ENCODE measurements at places on chromosomes 6 and 20. TPM values are rescaled to one million over a fixed set of nuclear protein-coding genes. Genes with fewer than 3 reads are reported as not detected.

- DNase-seq, result peak; percentile 40
Observed at GRCh38 chr6:474453-475185, 83.1 kb downstream of the IRF4 start.

DNA sequence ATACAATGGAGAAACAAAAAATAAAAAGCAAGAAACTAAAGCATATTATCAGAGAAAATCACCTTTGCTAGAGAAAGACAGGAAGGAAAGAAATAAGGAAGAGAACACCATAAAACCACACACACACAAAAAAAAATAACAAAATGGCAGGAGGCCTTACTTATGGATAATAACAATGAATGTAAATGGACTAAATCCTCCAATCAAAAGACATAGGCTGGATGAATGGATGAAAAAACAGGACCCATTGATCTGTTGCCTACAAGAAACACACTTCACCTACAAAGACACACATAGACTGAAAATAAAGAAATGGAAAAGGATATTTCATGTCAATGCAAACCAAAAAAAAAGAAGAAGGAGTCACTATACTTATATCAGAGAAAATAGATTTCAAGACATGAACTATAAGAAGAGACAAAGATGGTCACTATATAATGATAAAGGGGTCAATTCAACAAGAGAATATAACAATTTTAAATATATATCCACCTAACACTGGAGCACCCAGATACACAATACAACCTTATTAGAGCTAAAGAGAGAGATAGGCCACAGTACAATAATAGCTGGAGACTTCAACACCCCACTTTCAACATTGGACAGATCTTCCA, 693.6 kb downstream of the HACE1 start:
- no peak for DNase-seq

- DNase-seq, result no peak
Observed at GRCh38 chr6:43781941-43782704, 12.1 kb downstream of the VEGFA start.

GRCh38 chr6:85678026-85678601, 35.4 kb upstream of the SYNCRIP start:
- DNase-seq, result no peak

GRCh38 chr6:1865585-1865984, 255.9 kb downstream of the FOXC1 start:
- no peak for DNase-seq

GRCh38 chr20:9403448-9403847, 110.9 kb upstream of the LAMP5 start:
- DNase-seq, result no peak

- DNase-seq, result no peak
Observed at GRCh38 chr20:62581806-62582205, 60.5 kb upstream of the SLCO4A1 start.

- DNase-seq, result no peak
Observed at GRCh38 chr6:18160911-18161310, 5.7 kb downstream of the KDM1B start.

- no peak for DNase-seq
Observed at GRCh38 chr20:25012616-25013189, 20.2 kb upstream of the APMAP start.

GRCh38 chr20:1381753-1382591, 10.9 kb downstream of the FKBP1A start:
- no peak for DNase-seq

GRCh38 chr6:13725570-13725969, 13.9 kb upstream of the RANBP9 start:
- no peak for DNase-seq

DNA sequence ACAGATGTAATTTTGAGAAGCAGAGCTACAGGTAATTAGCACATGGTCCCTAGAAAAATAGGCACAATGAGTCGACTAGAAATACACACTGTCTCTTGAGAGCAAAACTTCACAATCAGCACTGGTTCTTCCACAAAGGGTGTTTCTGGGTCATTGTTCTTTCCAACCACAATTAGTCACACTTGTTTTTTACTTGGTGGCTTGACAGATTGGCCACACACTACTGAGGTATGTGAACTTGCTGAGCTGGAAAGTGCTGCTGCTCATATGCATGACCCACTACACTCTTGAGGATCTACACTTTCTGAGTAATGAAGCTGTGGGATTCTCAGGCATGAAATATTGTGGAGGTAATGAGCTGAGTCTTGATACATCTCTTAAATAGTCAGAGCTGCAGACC, 347.7 kb downstream of the BCKDHB start:
- DNase-seq, result no peak

DNA sequence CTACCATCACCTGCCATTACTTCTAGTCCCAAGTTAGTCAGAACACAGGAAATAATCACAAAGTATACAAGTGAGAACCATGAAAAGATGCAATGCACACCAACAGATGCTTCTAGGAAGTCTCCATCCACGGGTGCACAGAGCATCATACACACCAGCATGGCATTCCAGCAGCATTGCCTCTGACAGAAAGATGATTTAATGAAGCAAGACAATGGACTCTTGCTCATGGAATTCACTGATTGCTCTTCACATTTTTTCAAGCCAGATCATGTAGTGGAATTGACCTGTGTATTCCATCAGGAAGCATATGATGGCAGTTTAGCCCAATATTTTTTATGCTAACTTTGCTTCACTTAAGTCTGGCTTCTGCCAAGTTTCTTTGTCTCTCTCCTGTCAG, 406.3 kb upstream of the RGS17 start:
- DNase-seq, result no peak

GRCh38 chr6:4872841-4873240, 96.6 kb downstream of the CDYL start:
- no peak for DNase-seq

DNA sequence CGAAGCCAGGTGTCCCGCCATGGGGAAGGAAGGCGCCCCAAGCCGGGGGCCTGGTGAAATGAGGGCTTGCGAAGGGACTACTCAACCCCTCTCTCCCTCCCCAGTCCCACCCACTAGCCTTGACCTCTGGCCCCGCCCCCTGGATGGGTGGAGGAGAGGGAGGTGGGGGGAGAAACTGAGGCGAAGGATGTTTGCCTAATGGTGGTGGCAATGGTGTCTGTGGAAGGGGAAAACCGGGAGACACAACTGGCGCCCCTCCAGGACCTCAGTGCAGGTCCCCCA, at the start of gene POU5F1:
TSS of gene POU5F1 (minus strand) at position 83 of the 282 bp plus-strand sequence. CDS start at position 21, 62 bp downstream.
- DNase-seq, result no peak

DNA sequence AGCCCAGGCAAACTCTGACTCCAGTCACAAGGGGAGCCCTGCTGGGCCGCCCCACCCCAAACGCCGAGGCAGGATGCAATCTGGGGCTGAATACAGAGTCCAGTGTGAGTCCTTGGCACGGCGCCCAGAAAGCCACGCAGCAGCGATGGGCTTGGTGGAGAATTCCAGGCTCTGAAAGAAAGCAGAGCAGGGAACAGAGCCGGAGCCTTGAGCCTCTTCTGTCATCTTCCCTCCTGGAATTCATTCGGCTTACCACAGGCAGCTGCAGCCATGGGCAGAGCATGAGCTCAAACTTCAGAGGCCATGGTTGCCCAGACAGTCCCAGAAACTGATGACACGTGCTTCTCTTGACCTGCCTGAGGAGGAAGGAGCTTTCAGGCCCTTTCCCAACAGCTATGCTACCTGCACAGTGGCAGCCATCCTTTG, 441.1 kb upstream of the JARID2 start:
- no peak for DNase-seq

- no peak for DNase-seq
Observed at GRCh38 chr6:155461556-155461955, 5.9 kb upstream of the NOX3 start.

DNA sequence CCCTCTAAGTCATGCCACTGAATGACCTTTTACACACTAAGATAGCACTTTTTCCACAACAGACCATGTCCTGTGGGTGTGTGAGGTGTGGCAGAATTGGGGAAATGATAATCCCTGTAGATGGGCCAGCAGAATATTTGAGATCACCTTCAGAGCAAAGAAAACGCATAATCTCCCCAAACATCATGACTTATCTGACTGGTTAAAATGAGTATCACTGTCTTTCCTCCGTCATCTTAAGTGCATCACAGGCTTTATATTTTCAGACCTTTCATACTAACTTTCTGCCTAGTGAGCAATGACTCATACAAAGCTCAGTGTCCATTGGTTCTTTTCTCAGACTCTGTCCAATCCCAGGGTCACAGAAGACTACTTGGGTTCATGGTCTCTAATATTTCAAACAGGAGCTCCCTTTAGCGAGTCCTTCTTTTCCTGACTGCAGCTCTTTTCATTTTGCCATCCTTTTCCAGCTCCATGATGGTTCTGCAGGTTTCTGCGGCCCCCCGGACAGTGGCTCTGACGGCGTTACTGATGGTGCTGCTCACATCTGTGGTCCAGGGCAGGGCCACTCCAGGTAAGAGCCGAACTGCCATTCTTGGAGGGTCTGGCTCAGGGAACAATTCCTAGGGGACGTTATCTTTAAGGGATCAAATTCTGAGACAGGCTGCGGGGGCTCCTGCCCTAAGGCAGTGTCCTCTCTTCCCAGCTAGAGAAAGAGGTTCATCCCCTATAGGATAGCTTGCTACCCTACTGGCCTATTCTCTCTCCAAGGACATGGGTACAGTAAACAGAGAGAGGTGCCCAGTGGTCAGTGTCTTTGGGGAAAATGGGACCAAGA, at the start of gene HLA-DPB1:
TSS of gene HLA-DPB1 (plus strand) at position 423 of the 838 bp plus-strand sequence. CDS start at position 475, 52 bp downstream.
- peak; percentile 42 for DNase-seq

- DNase-seq, result no peak
Observed at GRCh38 chr6:84926189-84927155, 162.1 kb upstream of the TBX18 start.

GRCh38 chr6:70590400-70590799, 23.7 kb downstream of the SDHAF4 start:
- no peak for DNase-seq

DNA sequence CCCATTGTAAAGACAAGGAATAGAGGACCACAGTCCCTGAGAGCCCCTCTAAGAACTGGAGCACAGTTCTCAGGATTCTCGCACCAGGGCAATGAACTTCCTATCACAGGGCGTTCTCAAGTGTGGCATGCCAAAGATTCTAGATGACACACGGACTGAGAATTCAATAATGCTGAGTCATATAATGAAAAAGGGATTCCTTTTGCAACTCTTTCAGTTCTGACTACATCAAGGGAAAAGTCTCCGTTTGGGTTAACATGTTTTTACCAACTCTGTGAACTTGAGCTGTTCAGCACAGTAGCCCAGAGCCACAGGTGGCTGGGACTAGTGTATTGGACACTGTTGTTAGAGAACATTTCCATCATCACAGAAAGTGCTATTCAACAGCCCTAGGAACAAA, 3.4 kb downstream of the MED20 start:
- no peak for DNase-seq

- DNase-seq, result no peak
Observed at GRCh38 chr6:11366934-11367637, 134.6 kb upstream of the NEDD9 start.

- DNase-seq, result no peak
Observed at GRCh38 chr6:75382634-75382900, 98.0 kb upstream of the TMEM30A start.

- DNase-seq, result no peak
Observed at GRCh38 chr20:13455713-13456112, 183.0 kb downstream of the TASP1 start.

DNA sequence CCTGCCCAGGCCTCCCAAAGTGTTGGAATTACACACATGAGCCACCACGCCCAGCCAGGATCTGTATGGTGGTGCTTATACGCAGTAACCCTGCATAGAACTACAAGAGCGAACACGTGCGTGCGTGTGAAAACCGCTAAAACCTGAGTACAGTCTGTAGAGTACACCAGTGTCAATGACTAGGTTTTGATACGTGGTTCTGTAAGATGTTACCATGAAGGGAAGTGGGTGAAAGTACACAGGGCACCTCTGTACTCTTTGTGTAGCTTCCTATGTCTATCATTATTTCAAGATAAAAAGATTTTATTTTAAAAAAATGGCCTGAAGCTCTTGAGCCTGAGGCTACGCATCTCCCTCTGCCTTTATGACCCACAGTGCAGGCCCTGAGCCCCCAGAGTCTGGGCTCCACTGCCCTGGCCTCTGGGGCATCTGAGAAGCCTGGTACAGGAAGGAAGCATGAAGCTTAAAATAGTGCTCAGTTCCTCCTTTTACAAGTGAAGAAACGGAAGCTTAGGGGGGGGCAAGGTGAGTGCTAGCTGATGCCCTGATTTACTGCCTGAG, 21.6 kb downstream of the LY86 start:
- DNase-seq, result peak; percentile 48

The ADGB gene
- not detected for total RNA-seq

The UTRN gene
- 52.2 TPM for total RNA-seq

The E2F3 gene
- total RNA-seq, result 15.6 TPM

The IL17A gene
- total RNA-seq, result not detected

The RGS17 gene
- total RNA-seq, result not detected

The MAS1 gene
- total RNA-seq, result not detected

The CYP21A2 gene
- 0.10 TPM for total RNA-seq

The LRRN4 gene
- total RNA-seq, result not detected

The ULBP1 gene
- total RNA-seq, result 1.9 TPM

The TOX2 gene
- 4.8 TPM for total RNA-seq
